ENCODE measurements at places on chromosomes 4 and X. TPM values are rescaled to one million over a fixed set of nuclear protein-coding genes. Genes with fewer than 3 reads are reported as not detected.

- DNase-seq: no peak
Observed at GRCh38 chr4:68110441-68110840, 19.2 kb downstream of the TMPRSS11F start.

- no peak for DNase-seq
Observed at GRCh38 chrX:129262912-129263311, 260.4 kb downstream of the SMARCA1 start.

DNA sequence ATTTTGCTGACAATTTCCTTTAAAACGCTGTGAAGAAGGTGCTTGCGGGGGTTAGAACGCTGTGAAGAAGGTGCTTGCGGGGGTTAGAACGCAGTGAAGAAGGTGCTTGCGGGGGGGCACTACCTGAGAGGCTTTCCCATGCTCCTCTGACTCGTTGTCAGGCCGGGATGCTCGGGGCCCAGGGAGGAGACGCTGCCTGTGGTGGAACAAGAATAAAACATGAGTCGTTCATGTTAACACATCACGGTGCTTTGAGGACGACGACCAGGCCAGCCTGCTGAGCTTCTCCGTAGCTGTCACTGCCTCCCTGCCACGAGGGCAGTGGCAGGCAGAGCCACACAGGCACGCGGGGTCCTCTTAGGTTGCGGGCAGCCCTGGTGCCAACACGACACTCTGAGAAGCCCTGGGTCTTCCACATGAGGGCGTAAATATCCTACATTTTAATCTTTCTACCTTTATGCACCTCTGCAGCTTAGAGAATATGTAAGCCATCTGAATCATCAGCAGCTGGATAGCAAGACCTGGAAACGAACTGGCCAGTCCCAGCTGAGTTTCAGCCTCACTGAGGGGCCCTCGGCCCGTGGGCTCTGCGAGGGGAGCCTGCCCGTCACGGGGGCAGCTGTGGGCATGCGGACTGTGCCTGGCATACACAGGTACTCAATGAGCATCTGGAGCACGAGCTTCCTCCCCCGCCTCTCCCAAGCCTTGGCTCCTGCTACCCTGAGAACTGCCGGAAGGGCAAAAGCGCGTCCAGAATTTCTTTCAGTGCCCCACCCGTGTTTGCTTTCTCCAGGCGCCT lies 47.0 kb downstream of the FGFRL1 start:
- DNase-seq: no peak

HOPX gene
- total RNA-seq: 5.6 TPM

F8A2 gene
- total RNA-seq: not detected
